Stimulated activated CD4-positive, alpha-beta T cell treated with anti-CD3 and anti-CD28 coated beads, Interleukin-15, amount 100 ng/mL, for 24 hours (primary cell): ENCODE measurements at places on chromosomes 1 and 21.

DNA sequence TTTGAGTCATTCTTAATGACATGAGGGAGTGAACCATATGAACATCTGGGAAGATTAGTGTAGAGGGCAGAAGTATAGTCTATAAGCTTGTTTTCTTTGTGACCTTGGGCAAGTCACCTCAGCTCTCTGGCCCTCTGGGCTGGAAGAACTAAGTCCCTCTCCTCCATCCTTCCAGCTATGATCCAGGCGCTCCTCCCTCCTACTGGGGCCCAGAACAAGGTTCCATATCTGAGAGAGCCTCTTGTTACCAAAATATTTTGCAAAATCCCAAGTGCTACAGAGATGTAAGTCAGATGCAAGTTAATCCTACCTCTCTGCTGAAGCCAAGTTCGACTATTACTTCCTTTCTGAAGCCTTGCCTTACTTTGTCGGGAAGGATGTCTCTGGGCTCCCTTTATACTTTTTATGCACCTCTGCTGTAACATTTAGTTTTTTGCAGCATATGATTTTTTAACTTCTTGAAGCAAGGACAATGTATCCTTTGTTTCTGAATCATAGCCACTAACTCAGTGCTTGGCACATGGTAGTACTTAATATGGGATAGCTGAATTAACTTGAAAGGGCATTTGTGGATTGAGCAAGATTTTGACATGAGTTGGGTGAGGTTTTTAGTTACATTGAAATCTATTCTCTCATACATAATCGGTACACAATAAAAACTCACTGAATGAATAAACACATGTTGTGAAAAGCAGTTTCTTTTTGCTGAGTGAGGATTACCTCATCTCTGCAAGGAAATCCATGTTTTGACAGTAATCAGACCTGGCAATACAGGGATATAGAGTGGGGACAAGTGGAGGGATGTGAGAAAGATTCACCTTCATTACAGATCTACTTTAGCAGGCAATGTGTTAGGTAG is 54.7 kb upstream of the BEND5 start:
- DNase-seq: no peak

GRCh38 chr21:26188422-26188821 is 17.9 kb upstream of the APP start:
- DNase-seq: no peak

- no peak for DNase-seq
These were observed 24.0 kb upstream of the TDRD10 start for GRCh38 chr1:154478013-154478412.

- no peak for DNase-seq
These were observed 39.3 kb downstream of the MAGI3 start for GRCh38 chr1:113429461-113430153.

GRCh38 chr1:229342656-229343569 is at the start of gene CCSAP:
Gene CCSAP, minus strand, starts transcription at chr1:229343047. Its CDS starts 582 bp downstream, at chr1:229342465.
- DNase-seq: peak; percentile 60

DNA sequence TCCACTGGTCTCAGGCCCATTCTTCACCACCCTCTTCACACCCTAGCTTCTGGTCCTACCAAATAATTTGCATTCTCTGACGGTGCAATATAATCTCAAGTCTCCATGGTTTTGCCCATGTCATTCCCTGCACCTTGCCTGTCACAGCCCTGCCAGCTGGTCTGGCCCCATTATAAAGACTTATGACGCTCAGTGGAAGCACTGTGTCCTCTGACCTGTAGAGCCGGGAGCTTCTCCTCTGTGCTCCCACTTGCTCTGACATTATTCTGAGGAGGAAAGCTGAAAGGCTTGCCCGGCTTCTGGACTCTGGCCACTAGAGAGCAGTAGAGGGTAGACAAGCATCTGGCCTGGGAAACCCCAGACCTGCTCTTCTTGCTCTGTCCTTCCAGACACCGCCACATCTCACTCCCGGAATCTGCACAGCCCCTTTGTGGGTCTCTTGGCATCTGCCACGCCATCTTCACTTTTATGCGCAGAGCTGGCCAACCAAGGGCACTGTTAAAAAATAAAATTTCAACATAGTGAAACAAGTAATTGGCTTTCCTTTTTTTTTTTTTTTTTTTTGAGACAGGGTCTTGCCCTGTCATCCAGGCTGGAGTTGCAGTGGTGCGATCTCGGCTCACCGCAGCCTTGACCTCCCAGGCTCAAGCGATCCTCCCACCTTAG is 44.4 kb downstream of the NENF start:
- peak; percentile 84 for DNase-seq

- no peak for DNase-seq
These were observed 62.2 kb downstream of the PSMG1 start for GRCh38 chr21:39120876-39121599.

GRCh38 chr1:119656410-119656955 is 8.4 kb upstream of the ZNF697 start:
- DNase-seq: no peak

DNA sequence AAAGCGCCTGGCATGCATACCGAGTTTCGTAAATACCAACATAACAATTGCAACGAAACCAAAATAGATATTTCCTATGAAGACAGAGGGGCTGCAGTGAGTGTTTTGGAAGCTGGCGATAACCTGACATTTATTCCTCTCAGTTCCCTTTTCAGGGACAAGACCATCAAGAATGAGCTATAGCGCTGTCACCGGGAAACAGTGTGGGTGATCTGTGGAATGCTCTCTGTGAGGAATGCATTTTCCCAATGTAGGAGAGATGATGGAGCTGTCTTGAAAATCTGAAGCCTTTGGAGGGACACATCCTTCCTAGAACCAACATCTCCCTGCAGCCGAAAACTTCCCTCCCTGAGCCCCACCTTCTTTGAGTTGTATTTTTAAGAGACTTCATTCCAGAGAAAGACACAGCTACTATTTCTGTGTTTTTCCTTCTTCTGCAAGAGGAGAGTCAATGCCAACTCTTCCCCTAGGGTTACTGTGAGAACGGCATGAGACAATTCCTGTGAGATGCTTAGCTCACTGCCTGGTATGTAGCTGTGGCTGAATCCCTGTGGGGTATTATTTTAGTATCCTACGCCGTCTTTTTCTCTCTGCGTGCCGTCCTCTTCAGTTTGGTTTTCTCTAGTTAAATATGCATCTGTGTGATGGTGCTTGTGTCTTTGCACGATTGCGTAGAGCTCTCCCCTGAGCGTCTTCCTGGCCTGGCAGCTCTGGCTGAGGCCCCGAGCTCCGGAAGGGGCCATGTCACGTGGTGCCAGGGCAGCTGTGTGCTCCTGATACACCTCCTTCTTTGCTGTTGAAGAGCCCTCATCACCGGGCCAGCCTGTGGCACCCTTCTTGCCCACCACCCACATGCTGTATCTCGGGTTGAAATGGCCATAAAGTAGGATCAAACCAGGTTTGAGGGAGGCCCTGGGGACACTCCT is 45.2 kb downstream of the AJAP1 start:
- DNase-seq: no peak

DNA sequence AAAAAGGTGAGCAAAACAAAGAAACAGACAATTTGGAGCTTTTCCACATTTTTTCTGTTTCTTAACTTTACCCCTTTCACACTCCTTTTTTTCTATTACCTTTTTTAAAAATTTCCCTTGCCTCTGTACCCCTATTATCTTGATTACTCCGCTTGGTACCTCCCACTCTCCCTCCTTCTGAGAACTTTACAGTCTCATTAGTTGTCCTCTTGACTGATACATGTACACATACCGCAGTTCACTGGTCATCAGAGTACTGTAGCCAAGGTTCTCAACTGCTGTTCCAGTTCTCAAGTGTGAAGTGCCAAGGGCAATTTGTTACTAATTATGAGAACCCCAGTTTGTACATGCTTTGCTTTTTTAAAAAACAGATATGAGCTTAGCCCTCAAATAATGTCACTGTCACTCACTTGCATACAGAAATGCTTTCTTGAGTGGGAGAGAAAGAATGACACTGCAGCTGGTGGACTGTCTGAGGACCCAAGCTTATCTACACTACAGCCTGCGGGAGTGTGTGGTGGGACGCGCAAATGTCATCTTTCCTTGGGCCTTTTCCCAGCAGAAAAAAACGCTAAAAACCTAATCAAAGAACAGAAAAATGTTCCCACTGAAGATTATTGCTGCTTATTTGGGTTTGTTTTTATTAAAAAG is 160.8 kb downstream of the DISP1 start:
- no peak for DNase-seq

GRCh38 chr1:184664042-184664660 is 90.5 kb downstream of the EDEM3 start:
- peak; percentile 61 for DNase-seq
